ENCODE measurements at places on chromosomes 13 and 19.

GRCh38 chr13:58879114-58879513 is 1247.6 kb downstream of the PCDH17 start:
- DNase-seq = no peak

- DNase-seq = no peak
These were observed 10.8 kb downstream of the RPS16 start for GRCh38 chr19:39424934-39425333.

DNA sequence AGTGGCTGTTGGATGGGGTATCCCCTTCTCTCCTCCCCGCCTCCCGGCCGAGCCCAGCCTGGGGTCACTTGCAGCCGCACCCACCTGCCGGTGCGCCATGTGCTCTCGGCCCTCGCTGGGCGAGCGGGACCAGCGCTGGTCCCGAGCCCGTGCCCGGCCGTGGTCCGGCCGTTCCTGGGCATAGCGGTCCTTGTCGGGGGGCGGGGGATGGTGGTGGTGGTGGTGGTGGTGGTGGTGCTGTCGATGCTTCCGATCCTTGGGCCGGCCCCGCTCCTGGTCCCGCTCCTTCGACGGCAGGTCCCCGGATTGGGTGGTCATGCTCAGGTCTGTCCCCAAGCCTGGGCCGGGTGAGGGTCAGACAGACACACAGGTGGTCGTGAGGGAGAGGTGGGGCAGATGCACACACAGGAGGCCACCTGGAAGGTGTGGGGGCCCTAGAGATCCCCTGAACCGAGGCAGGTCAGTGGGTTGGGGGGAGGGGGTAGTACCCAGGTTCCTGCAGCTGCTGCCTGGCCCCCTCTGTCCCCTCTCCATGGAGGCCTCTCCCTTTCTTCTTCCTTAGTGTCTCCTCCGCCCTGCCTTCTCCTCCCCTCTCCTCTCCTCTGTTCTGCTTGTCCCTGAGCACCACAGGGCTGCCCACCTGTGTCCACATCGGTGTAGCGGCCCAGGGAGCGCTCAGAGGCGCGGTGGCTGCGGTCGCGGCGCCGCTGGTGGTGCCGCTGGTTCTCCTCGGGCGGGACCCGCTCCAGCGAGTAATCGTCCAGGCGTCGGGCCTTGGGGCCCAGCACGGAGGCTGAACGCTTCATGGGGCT is 58.7 kb downstream of the IER2 start:
- DNase-seq = no peak

GRCh38 chr13:91193358-91193757 is 154.1 kb upstream of the MIR17HG start:
- no peak for DNase-seq

DNA sequence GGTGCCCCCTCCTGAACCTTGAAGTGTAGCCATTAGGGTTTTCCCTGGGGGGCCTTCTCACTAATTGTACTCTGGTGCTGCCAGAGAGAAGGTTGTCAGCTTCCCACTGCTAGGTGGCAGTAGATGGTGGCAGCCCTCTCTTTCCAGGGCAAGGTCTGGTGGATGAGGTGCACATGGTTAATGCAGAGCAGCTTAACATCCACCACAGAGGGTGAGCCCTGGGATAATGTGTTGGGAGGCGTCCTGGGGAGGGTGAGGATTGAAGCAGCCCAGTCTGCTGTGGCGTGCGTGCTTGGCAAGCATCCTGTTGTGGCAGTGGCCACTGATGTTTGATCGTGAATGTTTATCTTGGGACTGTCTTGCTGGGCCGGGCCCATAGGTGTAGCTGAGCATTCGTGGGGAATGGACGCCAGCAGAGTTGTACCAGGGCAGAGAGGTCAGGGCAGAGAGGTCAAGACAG is 5.8 kb downstream of the EGLN2 start:
- DNase-seq = no peak

GRCh38 chr13:39777527-39778061 is 122.1 kb downstream of the COG6 start:
- no peak for DNase-seq

DNA sequence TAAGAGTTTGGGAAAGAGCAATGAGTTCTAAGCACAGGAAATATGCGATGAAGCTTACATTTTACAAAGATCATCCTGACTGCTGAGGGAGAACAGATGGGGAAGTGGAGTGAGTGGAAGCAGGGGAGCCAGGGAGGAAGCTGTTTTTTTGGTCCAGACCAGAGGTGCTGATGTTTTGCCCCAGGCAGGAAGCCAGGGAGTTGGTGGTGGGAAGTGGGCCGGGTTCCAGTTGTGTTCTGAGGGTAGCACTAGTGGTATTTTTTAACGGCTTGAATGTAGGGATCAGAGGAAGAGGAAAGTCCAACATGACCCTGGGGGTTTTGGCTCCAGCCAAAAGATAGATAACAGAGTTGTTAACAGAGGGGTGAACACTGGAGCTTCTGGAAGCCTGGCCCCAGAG is 20.7 kb upstream of the OLFM4 start:
- DNase-seq = no peak

GRCh38 chr19:53865918-53866864 is 1.5 kb upstream of the MYADM start:
- DNase-seq = peak; percentile 40

- no peak for DNase-seq
These were observed 1564.9 kb downstream of the OLFM4 start for GRCh38 chr13:54593504-54593903.

DNA sequence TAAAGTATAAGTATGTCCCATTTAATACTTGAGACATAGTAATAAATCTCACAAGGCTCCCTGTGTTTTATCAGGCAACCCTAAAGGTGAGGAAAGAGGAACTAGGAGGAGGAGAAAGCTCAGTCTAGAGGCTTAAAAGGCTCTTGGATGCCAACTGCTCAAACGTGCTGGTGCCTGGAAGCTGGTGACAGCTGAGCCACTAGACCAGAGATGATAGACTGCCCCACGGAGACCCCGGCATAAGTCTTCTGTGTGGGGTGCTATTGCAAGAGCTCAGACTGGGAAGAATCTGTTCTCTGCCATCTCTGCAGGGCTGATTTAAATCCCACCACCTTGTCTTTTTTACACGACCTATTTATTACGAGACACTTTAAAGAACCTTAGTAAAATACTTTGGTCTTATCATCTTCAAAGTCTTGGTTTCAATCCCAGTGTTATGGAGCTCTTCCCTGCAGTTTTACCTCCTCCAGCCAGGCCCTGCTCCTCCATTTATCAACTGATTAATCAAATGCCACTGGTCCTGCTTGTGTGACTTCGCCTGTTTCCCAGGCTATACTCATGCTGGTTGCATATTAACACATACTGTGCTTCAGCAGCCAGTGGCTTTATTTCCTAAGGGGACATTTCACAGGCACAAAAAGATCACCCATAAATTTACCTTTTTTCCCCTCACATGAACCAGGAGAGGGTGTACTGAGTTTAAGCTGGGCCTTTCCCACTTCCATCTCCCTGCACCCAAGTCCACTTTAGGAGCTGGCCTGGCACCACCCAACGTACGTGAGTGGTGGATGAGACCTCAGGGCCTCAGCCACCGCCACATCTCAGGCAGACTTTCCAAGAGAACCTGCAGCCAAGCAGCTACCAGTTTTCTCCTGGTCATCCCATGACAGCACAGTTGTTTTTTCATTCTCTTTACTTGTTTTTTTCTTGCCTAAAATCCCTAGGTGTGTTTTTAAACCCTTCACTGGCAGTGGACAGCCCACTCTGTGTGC is 7.8 kb upstream of the ATP12A start:
- DNase-seq = no peak

GRCh38 chr13:36166046-36166445 is 34.9 kb upstream of the DCLK1 start:
- DNase-seq = no peak

DNA sequence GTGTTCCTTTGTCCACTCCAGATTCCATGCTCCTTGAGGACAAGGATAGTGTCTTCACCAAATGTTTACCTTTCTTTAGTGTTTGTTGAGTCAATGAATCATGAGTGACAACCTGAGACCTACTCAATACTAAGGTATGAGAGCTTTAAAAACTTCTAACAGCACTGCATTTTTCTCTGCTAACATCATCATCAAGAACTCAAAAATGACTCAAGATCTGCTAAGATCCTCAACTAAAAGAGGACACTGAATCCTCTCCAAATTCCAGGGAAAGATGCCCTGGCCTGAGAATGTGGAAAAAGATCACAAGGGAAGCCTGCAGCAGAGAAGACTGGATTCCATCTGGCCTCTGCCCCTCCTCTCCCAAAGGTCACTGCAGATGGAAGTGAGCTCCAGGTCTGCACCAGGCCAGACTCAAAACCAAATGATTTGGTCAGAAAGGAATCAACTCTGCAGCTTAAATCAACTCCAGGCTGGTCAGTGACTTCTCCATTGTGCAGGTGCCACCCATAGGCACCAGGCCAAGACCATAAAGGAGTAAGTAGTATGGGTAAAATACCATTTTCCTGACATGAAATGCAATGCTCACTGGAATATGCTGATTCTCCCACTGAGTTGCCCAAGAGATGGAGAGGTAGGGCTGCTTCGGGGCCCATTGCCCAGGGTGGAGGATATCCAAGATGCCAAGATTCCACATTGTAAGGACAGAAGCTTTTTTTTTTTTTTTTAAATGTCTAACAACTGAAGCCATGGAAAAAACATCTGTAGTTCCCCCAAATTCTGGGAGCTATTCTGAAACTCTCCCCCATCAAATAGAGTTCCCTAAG is 89.5 kb upstream of the DOCK9 start:
- DNase-seq = no peak

GRCh38 chr19:40561947-40562346 is 14.7 kb upstream of the SHKBP1 start:
- DNase-seq = no peak

GRCh38 chr13:30413842-30414241 is 8.5 kb upstream of the UBE2L5 start:
- DNase-seq = no peak

DNA sequence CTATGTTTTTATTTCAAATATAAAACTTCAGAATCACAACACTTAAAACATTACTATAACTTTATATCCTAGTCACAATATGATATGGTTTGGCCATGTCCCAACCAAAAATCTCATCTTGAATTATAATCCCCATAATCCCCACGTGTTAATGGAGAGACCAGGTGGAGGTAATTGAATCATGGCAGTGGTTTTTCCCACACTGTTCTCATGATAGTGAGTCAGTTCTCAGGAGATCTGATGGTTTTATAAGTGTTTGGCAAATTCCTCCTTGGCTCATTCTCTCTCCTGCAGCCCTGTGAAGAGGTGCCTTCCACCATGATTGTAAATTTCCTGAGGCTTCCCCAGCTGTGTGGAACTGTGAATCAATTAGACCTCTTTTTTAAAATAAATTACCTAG is 307.6 kb downstream of the SPRY2 start:
- no peak for DNase-seq

- no peak for DNase-seq
These were observed 195.2 kb upstream of the IPO5 start for GRCh38 chr13:97758317-97758716.

DNA sequence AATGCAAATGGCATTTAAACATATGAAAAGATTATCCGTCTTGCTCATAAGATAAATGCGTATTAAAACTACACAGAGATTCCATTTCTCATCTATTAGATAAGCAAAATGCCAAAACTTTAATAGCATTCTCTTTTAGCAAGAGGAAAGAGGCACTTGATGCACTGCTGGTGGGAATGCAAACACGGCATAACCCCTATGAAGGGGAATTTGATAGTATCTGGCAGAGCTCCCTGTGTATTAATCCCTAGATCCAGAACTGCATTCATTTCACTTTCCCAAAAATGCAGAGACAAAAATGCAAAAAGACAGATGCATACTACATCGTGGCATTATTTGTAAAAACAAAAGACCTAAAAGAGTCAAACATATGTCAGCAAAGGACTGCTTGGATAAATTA is 193.6 kb upstream of the STARD13 start:
- DNase-seq = no peak

- DNase-seq = no peak
These were observed 12.5 kb upstream of the TLE6 start for GRCh38 chr19:2964874-2965273.
